ENCODE measurements at places on chromosomes 6 and 20.

DNA sequence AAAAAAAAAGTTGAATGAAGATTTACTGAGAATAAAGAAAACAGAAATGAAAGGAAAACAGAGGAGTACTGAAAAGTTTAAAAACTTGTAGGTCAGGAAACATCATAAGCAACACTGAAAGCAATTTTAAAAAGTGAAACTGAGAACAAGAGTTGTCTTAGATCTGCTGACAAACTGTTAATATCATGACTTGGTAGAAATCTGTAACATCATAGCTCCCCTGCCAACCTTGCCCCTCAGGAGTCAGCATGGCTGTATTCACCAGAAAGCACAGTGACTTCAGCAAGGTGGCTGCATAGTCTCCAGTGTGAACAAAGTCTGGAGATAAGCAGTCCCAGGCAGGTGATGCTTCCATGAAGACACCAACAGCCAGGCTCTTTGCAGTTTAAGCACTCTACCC lies 5.3 kb downstream of the NAA20 start:
- no peak for DNase-seq

GRCh38 chr6:24836109-24836508 lies 37.4 kb upstream of the ARMH2 start:
- DNase-seq, result no peak

GRCh38 chr20:44247586-44248409 lies 690 bp downstream of the GDAP1L1 start:
- DNase-seq, result no peak

- DNase-seq, result no peak
Observed at GRCh38 chr20:39829661-39830060, 859.4 kb downstream of the MAFB start.

Measured in stimulated activated CD8-positive, alpha-beta memory T cell treated with anti-CD3 and anti-CD28 coated beads, Interleukin-7, amount 100 ng/mL, for 1 hour (primary cell).